Hindlimb muscle (tissue), 1 donor: ENCODE measurements at places on chromosomes 2 and 18.

- DNase-seq = no peak
These were observed 174.3 kb downstream of the CCDC102B start for GRCh38 chr18:68972176-68972575.

GRCh38 chr2:74095632-74096031, 52.1 kb downstream of the BOLA3 start:
- no peak for DNase-seq

- peak; percentile 56 for DNase-seq
These were observed 176.1 kb upstream of the TNP1 start for GRCh38 chr2:217035967-217036366.

GRCh38 chr18:63444580-63444979, 22.3 kb upstream of the VPS4B start:
- no peak for DNase-seq

GRCh38 chr2:42360493-42360889, 526 bp downstream of the COX7A2L start:
- no peak for DNase-seq

- no peak for DNase-seq
These were observed 17.3 kb upstream of the ARL5A start for GRCh38 chr2:151845481-151845880.

DNA sequence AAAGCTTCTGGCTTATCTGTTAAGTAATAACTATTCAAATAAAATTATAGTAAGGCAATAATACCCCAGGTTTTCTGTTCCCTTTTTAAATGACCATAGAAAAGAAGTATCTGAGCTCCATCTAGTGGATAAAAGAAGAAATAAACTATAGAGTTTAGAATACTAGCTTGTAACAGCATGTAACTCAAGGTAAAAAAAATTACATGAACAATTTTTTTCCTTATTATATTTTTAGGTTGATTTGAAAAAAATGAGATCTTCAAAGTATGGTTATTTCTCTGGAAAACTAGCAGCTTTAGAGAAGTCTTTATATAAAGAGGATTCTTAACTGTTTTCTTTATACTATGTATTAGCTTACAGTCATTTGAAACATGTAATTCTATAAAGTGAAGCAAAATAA, 58.1 kb downstream of the NCKAP1 start:
- DNase-seq = peak; percentile 4

- DNase-seq = no peak
These were observed 65.0 kb downstream of the RPL37A start for GRCh38 chr2:216563646-216564045.

GRCh38 chr2:218992703-218993344, 398 bp downstream of the CRYBA2 start:
- DNase-seq = no peak

DNA sequence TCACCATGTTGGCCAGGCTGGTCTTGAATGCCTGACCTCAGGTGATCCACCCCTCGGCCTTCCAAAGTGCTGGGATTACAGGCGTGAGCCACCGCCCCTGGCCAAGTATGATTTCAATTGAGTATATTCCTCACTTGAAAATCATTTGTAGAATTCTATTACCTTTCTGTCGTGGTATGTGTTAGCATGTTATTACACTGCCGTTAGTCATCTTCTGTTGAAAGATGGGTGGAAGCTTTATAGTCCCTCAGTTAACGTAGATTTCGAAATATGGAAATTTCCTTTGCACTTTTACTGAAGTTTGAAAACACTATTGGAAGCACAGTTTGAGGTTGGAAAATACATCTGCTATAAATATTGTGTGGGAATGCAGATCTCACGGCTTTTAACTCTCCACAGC, 14.7 kb downstream of the NIFK start:
- no peak for DNase-seq

DNA sequence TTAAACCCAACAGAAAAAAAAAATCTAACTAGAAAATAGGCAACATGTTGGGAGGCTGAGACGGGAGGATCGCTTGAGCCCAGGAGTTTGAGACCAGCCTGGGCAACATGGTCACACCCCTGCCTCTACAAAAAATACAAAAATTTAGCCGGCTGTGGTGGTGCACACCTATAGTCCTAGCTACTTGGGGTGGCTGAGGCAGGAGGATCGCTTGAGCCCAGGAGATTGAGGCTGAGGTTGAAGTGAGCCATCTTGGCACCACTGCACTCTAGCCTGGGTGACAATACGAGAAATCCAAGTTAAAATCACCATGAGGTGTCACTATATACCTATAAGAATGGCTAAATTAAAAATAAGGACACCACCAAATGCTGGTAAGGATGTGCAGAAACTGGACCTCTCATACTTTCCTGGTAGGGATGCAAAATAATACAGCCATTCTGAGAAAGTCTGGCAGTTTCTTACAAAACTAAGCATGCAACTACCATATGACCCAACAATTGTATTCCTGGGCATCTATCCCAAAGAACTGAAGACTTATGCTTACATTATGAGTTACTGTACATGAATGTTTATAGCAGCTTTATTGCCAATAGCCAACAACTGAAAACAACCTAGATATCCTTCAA, 2.2 kb downstream of the SEPTIN10 start:
- peak; percentile 36 for DNase-seq

DNA sequence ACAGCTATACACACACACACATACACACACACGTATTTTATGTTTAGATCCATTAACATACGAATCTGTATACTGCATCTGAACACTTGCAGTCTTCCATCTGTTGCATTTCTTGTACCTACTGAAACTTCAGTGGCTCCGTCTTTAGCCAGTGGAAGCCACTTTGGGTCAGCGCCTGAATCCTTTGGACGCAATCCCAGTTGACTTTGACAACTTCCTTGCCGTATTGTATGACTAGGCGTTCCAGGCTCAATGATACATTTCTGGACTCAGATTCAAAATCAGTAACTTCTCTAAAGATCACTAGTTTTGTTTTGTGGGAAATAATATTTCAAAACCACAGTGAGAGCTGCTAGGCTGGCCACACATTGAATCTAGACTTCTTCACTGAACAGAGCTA, 101.5 kb upstream of the GPC1 start:
- DNase-seq = no peak

- no peak for DNase-seq
These were observed 122.4 kb upstream of the SLC1A4 start for GRCh38 chr2:64866797-64867196.

DNA sequence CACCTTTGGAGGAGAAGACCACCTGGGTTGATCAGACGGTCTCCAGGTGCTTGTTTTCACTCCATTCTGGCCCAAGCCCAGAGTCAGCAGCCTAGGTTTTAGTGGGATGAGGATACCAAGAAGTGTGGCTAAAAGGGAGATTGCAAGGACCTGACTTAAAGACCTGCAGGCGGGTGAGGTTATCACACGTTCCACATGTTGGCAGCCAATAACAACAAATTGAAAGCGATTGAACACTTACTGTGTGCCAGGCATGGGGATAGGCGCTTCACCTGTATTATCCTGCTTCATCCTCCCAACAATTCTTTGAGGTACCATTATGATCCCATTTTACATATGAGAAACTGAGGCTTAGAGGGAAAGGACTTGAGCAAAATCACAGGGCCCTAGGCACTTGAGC, 5.0 kb downstream of the ARL4C start:
- no peak for DNase-seq

DNA sequence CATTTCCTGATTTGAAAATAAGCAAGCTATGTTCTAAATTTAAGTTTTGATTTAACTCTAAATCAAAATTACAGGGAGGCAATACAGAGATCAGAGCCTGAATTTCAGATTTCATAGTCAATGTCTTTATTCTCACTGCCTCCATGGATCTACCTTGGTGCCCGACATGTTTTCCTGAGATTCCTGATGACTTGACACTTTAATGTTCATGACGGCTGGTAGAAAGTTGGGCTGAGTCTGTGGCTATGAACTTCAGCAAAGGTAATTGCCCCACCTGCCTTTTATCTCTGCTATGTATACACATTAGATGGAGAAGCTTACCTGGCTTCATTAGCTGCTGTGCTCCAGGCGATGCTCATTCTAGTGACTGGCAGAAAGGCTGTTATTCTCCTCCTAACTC, 1390.5 kb upstream of the CELF4 start:
- no peak for DNase-seq

GRCh38 chr2:233185963-233186362, 65.5 kb upstream of the ATG16L1 start:
- no peak for DNase-seq
